ENCODE measurements at places on chromosomes 2 and 18.

DNA sequence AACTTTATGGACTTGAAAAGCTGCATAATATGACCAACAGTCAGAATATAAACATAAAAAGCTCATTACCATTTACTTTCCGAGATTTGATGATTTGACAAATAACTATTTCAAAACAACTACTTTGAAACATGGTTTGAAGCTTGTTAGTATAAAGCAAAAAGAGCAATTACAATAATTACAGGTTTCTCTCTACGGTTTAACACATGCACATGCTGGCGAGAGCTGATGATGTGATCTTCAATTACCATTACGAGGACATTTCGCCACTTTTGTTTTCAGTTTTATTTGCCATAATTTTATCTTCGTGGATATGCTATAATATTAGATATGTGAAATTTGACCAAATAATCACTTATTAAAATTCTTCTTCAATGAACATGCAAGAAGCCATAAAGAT lies 270.1 kb downstream of the TCF4 start:
- DNase-seq = no peak

- no peak for DNase-seq
These were observed 18.8 kb upstream of the MRPL33 start for GRCh38 chr2:27752551-27753237.

- no peak for DNase-seq
These were observed 16.7 kb upstream of the RAPH1 start for GRCh38 chr2:203551778-203552177.

- DNase-seq = no peak
These were observed 45.5 kb upstream of the UBE2E3 start for GRCh38 chr2:180934911-180935310.

DNA sequence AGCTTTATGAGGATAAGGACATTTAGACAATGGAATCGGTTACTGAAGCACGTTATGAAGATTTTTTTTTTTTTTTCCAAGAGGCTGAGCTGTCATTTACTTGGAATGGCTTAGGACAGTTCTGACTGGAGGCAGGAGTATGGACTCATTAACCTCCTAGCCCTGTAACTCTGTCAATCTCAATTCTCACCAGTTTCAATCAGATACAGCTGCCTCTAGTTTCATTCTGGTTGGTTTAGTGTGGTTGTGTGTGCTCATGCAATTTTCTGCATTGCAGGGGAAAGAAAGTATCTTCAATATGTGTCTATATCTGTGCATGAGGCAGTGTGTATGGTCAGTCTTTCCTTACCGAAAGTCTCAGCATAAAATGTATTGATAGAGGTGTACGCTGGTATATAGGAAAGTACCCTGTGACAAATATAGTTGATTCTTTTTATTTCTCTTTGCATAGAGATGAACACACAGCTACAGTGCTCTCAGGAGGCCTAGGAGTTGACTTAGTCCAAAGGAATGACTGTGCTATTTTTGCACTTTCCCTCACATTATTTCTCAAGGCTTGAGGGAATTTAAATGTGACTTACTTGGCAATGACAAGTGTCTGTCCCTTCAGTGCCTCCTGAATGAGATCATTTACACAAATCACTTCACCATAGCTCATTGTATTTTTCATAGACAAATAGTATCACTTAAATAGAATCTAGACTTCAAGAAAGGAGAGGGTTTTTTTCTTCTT lies 50.5 kb upstream of the GRB14 start:
- DNase-seq = no peak

DNA sequence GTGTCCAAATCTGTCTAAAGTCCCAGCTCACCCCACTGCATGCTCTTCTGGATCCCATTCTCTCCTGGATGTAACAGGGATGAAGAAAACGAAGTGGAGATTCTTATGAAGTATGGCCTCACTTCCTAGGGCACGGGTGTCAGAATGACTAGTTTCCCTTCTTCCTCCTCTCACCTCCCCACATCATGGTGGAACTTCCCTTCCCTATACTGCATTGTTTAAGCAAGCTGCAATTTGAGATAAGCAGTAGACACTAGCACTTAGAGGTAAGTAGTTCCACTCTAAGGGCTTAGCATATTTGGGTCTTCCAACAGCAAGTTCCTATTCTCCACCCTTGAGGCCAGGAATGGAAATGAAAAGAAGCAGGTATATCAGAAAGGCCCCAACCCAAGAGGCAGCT lies 29.7 kb downstream of the SLC4A5 start:
- DNase-seq = no peak

DNA sequence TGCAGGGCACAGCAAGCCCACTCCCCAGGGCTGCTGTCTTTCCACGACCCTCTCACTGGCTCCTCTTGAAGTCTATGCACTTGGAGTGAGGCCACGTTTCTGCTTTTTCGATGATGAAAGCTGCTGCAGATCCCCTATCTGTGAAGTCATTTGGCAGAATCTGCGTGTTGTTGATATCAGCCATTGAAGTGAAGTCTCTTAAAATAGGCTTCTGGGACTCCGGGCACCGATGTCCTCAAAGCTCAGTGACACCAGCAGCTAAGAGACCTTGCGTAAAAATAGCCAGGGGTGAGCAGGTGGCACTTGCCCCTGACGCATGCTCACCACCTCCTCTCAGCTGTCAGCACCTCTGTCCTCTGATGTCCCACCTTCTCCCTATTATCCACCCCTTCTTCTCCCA lies 89.4 kb upstream of the FHL2 start:
- DNase-seq = no peak

DNA sequence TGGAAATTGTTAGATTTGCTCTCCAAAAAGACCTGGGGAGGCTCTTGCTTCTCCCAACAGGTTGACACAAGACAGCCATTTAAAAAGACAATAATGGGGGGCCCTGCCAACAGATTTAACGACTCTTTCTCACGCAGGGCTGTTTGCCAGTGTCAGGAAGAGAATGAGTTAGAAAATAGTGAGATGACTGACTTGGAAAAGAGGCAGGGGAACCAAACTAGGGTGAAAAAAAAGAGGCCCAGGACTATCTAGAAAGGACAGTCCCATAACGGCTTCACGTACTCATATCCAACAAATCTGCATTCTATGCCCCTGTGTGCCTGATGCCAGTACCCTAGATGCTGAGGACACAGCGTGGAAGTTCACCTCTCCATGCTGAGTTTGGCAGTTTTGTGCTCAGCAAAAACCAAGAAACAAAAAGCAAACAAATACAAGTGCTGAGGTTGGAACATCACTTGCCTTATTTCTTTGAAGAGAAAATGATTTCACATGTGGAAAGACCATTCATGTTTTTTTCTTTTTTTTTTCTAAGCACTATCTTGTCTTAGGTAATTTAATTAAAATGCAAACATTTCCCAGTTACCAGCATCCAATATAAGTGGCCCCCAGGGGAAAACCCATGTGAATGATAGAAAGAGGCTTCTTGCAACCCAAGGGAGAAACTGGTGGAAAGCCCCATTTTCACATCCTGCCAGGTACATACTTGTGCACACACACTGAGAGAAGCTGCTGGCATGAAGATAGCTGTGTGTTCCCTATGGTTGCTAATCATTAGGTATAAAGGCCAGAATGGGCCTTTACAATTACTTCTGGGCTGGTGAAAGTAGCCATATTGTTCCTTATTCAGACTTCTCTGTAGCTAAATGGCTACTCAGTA lies 10.6 kb upstream of the WIPF1 start:
- no peak for DNase-seq

GRCh38 chr2:68946117-68946516 lies 6.6 kb downstream of the GKN2 start:
- no peak for DNase-seq

DNA sequence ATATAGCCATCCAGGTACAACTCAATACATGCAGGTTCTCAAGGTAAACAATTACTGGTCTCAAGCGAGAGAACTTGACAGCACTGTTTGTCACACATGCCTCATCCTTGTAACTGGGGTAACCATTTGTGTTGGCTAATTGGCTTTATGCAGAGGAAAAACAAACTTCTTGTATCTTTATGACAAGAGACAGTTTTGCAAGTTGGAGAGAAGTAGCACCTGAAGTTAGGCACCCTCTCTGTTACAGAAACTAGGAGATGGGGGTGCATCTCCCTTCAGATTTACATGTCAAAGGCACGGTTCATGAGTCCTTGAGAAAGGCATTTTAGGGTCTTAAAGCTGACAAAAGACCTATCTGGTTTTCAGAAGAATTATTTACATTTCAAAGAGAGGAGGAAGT lies 241.7 kb downstream of the CD226 start:
- no peak for DNase-seq
